ENCODE measurements at places on chromosomes 2 and 18. TPM values are rescaled to one million over a fixed set of nuclear protein-coding genes. Genes with fewer than 3 reads are reported as not detected.

Gene HOXD9
- not detected for total RNA-seq

- DNase-seq = no peak
Measured at GRCh38 chr2:194004590-194005206, 1652.3 kb upstream of the SLC39A10 start.

DNA sequence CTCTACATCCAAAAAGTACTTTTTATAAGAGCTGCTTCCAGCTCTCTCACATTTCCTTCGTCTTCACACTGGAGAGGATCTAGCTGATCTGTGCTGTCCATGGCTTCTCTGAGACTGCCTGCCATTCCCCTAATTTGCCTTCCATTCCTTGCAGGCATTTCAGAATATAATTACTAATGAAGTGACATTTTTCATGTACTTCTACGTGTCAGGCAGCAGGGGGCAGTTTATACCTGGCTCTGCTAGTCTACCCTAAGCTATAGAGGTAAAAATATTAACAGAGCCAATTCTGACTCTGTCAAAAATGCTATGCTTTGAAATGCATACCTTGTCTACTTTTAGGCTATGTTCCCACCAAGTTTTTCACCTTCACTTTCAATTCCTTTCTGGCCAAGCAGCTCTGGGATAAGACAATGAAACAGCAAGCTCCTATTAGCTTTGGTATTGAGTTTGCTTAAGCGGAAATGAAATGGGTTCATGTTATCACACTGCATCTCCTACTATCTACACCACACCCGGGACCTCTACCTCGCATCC is 81.9 kb downstream of the MEP1B start:
- DNase-seq = peak; percentile 74

GRCh38 chr2:241653210-241653750 is 15.8 kb downstream of the ATG4B start:
- DNase-seq = no peak

GRCh38 chr18:3262234-3263131 is 550 bp downstream of the MYL12B start:
- no peak for DNase-seq

DNA sequence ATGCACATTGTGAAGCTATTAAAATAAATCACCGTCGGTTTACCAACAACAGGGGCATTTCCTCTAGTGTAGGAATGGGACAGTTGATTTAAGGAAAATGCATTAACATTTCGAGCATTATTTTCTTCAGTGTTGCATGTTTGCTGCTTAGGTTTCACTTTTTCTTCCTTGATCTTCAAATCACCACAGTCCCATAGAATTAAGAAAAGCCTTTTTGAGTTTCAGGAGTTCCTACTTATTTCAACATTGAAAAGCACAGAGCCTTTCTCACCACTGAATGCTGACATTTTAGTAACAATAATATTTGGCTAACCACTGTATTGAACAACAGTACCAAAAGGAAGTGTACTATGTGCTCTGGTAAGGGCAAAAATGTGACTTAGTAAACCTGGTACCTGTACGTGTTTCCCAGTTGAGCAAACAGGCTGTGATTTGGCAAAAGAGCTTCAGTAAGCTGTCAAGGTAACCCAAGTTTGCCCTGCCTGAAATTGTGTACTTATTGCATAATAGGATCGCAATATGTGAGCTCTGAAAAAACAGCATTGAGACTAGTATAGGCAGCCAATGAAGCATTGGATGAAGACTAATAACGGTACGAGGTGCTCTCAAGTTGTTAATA is 2.2 kb downstream of the LRRTM4 start:
- DNase-seq = no peak

Measured in cerebellum (tissue), 4 donors.